ENCODE measurements at places on chromosomes 3 and 15.
A peak's percentile ranks its signal among the peaks of the same experiment; 100 is the strongest.

DNA sequence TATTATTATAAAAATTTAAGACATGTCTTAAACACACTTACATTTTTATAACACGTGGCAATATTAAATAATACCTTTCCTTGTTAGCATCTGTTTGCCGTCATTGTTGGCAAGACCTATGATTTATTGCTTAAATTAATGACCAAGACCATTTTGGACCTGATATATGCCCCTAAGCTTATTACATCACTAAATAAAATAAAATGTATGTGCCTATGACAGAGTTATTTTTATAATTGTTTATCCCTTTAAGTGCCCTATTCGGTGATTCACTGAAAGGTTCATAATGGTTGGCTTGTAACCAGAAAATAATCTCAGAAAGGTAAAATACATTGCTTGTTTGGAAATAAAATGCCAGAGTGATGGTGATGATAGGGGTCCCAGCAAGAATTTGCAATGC, 17.5 kb downstream of the CDIN1 start:
- no peak for DNase-seq

DNA sequence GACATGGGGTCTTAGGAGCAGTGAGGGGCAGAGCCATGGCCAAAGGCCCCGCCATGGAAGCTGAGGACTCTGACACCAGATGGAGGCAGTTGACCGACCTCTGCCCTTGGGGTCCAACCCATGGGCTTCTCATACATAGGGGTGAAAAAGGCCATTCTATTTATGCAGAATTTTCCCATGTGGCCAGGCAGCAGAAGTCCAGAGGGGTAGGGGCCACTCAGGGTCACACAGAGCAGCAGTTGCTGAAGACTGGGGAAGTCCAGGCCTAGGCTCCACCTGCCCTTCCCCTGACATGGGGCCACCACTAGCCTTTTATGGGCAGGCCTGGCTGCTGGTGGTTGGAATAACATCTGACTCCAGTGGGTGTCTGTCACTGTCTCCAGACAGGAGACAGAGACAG, 6.4 kb downstream of the PRSS50 start:
- DNase-seq: no peak

- DNase-seq: no peak
These were observed 366.7 kb upstream of the ROBO2 start for GRCh38 chr3:76673171-76673570.

DNA sequence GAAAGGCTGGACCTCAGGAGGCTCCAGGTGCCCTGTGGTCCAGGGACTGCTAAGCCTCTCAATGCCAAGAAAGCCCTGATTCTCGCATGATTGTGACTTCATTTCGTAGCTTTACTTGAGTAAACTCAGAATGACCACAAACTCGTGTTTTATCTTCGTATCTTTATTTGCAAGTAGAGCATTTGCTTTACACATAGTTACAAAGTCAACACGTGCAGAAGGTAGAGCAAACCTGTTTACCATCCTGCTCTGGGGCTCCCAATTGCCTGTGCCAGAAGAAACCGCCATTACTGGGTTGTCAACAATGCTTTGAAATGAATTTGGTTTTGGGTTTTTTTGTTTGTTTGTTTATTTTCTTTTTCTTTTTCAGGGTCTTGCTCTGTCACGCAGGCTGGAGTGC, 5.8 kb upstream of the MESP1 start:
- DNase-seq: no peak

- no peak for DNase-seq
These were observed 19.0 kb downstream of the MYO5A start for GRCh38 chr15:52509500-52510245.

DNA sequence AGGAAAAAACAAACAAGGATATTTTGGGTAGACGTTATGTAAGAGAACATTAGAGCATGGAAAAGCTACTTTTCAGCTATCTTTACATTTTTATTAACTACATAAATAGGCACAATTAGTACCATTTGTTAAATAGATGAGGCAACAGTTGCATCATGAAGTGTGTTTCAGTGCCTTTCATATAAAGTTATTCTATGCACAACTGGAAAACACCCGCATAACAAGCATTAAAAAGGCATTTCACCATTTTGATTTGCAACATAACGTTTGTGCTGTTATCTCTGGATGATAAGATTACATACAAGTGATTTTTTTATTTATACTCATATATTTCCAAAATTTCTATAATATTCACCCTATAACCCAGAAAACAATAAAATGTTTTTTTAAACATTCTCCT, 69.5 kb downstream of the CBLB start:
- DNase-seq: no peak

GRCh38 chr3:143831994-143832393, 16.3 kb downstream of the SLC9A9 start:
- no peak for DNase-seq

DNA sequence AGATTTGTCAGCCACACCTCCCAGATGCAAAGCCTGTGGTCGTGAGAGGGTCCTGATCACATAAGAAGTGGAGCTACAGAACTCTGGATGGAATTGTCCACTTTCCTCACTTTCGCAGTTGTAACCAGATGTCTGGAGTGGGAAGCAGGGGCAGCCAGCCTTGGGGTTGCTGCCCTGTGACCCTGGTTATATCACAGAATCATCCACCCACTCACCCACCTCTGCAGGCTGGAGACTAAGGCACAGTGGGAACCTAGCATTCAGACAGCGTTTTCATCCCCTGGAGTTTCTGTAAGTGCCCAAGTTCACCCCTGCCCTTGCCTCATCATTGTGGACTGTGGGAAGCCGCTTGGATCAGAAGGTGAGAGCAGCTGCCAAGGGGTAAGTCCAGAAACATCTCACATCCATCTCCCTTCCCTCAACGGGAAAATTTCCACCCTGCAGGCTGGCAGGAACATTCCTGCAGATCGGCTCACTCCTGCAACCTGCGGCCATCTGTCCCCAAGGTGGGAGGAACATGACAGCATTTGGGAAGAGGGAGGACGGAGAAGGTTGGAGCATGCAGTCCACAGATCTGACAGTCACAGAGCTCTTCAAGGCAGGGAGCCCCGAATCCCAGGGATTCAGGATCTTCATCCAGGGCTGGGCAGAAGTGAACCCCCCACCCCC, 2.9 kb upstream of the IQSEC1 start:
- DNase-seq: no peak

DNA sequence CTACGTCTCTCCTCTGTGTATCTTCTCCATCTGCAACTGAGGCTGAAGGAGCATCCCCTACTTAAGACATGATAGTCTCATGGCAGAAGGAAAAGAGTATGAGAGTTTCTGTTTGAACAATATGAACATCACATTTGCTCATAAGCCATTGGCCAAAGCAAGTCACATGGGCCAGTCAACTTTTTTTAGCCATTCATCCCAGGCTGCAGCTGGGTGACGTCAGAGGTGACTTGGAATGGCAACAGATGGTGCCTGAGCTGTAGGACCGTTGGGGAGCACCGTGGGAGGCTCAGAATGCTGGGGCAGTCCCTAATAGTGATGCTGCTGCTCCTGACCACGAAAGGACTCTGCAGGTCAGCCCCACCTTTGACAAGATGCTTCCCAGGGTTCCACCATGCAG, 58.7 kb downstream of the CRTC3 start:
- no peak for DNase-seq

DNA sequence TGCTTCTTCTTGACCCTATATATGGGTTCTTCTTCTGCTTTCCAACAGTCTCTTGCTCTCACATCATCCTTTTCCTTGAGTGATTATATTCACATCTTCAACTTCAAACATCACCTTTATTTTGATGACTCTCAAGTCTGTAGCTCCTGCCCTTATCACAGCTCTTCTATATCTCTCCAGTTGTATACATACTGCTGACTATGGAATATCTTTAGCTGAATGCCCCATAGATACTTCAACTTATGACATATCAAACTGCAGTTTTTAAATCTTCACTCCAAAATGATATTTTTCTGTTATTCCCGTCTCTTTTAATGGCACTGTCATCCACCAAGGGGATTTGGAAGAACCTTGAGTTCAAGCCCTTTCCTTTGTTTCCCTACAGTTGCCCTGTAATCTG, 139.1 kb downstream of the ZBTB20 start:
- no peak for DNase-seq

DNA sequence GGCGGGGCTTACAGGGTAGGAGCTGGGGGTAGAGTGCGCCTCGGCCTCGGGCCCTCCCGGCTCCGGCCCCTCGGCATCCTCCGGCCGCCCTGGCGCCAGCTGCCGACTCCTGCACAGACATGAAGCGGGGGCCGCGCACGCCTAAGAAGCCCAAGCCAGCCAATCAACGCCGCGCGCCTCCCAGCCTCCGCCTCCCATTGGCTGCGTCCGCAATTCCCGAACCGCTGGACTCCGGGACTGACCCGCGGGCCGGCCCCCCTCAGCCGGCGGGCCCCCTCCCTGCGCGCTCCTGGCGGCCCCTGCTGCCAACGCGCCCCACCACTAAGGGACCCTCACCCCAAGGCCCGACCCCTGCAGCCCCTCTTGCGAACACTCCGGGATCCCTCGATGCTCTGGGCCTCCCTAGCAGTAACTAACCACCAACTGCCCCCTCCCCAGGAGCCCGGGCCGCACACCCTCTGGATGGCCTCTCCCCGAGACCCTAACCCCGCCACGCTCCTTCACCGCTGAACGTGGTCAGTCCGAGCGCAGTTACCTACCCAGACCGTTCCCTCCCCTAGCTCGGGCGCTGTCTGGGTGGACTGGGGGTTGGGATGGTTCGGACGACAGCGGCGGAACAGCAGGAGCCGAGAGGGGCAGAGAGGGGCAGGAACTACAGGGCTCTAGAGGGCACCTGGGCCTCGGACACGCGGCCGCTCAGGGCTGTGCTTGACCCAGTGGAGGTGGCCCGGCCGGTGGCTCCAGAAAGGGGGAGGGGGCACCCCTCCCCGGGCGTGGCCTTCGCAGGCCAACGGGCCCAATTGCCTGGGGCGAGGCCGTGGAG, 5.0 kb downstream of the GATA2 start:
- DNase-seq: peak; percentile 80

- DNase-seq: no peak
These were observed 32.3 kb downstream of the FSTL1 start for GRCh38 chr3:120418446-120418845.

GRCh38 chr3:25910997-25911396, 121.1 kb downstream of the OXSM start:
- no peak for DNase-seq

DNA sequence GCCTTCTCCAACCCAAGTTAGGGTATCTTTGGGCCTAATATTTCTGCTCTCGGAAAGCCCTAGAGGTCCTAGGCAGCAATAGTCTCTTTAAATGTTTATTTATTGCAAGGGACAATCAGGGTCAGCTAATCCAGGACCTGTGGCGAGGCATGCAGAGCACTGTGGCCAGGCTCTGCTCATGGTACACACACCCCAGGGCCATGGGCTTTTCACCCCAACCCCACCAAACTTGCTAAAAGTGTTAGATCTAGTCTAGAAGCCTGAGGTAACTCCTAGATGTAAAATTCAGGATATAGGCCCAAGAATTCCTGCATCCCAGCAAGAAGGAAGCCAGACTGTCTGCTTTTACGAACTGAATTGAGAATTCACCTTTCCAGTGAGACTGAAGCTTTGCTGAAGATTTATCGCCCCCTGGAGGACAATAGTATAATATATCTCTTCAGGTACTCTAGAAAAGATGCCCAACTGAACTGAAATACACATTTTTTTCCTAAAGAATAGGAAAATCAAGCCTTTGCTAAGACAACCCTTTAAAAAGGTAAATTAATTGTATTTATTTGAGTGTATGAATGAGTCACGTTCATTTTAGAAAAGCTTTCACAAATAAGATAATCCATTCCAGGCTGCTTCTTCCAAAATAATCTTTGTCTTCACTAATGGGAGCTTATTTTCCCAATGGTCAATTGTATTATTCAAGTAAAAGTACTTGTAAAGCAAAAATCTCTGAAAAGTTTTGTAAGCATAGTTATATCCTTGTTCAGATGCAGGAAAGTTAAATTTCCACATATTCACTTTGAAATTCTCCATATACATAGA, 89.8 kb downstream of the LRRC3B start:
- DNase-seq: no peak

GRCh38 chr3:22922317-22922716, 280.8 kb upstream of the UBE2E2 start:
- DNase-seq: no peak

DNA sequence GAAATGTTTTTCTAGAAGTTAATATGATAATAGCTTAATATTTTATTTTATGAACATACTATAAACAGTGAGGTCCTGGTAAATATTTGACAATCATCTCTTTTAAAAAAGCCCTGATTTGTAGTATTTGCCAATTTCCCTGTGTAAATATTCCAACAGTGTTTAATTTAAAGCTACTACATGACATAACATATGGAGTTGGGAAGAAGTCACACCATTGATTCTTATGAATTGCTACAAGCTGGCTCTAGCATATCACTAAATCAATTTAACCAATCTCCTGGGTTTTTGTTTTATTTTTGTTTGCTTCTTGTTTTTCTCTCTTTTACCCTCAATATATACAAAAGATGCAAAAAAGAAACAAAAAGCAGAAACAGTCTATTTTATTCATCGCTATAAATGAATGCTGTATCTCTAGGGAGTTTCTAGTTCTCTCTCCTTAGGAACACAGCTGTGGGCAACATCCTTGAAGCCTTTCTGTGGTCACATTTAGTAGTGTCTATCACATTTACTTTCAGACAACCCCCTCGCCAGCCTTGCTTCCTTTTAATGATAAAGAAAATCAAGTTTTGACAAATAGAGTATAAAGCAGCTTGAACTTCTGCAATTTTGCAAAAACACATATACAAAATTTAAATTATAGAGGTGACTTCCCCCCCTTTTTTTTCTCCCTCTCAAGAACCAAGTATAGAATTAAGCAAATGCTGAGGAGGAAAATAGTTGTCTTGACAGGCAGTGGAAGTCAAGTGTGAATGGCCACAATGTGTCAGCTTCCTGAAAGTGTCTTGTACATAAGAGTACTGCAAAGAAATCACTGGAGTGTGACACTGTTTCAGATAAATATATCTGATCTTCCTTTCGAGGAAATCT, 21.4 kb downstream of the CCR1 start:
- no peak for DNase-seq

DNA sequence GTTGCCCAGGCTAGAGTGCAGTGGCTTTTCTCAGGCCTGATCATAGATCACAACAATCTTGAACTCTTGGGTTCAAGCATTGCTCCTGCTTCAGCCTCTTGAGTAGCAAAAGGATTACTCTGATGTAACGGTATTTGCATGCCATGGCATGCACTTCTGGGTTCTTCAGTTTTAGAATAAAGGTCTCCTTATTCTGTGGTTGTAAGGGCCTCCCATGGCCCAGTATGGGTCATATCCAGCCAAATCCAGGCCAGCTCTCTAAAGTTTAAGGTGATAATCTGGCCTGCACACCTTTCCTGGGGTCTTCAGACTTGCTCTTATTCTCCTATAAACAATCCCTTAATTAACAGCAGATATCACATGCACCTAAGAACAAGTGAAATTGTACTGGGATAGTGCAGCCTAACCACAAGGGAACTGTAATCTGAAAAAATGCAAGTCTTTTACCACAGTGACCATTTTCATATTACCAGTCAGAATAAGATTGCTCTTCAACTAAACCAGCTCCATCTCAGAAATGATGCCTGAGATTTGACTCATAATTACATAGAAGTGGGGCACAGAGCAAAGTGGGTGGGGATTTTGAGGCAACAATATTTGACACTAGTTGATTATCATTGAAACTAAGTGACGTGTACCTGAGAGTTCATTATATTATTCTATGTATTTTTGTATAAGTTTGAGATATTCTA, 25.4 kb downstream of the COMMD2 start:
- DNase-seq: no peak
